GM18507 (cell line): ENCODE measurements at places on chromosomes 1 and 21.

DNA sequence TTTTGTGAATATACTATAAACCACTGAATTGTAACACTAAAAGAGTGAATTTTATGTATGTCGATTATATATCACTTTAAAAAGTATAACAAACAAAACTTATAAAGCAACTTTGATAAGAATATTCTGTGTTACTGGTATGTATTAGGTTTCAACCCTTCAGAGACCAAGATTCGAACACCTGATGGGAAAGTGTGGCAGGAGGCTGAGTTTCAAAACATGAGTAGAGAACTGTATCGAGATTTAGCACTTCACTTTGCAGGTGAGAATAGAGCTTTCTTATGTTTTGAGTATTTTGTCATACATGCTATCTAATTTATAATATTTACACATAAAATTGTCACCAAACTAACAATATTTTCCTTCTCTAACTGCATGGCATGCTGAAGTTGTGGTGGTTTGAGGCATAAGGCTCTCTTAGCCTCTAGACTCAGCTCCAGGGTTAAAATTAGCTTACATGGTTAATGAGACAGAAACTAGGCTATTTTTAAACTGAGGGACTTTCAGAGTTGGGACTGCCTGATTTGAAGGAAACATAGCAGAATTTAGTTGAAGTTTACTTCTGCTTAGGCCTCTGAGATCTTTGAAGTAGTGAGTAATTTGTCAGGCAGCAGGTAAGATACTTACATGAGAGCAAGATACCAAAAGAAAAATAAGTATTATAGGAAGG, 48.6 kb downstream of the CEP350 start:
- no peak for DNase-seq

GRCh38 chr1:106785176-106785575, 271.3 kb upstream of the PRMT6 start:
- DNase-seq = no peak

GRCh38 chr1:239353536-239353935, 32.8 kb upstream of the CHRM3 start:
- DNase-seq = no peak

DNA sequence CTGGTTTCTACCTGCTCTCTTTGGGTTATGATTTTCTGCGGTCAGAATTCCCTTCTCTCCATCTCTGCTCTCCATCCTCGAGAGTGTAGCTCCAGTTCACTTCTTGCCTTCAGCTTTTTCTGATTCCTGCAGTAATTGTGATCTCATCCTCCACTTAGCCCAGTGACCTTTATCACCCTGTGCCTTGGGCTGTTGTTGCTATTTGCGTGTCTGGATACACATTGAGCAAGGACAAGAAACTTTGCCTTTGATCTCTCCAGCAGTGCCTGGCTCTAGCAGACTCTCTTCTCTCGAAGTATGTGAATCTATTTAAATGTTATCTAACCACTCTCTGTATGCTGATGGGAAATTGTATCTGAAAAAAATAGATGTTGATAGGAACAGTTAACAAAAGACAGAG, 76.4 kb upstream of the MARK1 start:
- no peak for DNase-seq

DNA sequence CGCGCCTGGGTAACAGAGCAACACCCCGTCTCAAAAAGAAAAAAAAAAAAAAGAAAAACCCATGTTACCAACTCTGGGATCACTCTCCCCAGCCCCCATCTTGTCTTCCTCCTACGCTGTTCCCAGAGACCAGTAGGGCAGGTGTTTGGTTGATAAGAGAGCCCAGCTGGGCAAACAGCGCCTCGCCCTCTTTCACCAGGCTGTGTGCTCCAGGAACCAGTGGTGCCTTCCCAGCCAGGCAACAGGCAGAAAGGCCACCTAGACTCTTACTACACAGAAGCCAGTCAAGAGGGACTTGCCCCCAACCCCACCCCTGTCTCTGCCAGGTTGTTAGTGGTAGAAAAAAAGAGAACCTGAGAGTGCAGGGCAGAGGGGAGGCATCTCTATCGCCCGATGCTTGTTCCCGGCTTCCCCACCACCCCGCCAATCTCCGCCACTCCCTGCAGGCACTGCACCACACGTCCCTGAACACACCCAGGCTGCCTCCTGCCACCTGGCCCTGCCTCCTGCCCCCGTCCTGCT, 14.0 kb upstream of the CTRC start:
- DNase-seq = no peak

DNA sequence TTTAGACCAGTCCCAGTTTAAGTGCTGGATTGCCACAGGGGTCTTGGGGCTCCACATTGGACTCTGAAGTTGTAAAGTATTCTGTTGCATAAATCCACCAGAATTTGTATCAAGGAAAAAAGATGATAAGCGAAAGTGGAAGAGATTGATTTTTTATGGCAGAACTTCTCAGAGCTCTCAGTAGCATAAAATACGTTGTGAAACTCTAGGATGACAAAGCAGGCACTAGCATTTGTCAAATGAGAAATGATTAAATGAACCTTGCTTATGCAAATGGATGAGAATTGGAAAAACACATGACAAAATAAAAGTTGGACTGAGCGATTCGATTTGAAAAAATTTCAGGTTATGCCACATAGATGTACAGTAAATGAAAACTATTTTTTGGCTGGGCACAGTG, 253.8 kb upstream of the RAB4A start:
- no peak for DNase-seq

GRCh38 chr1:11857164-11857851, 1.4 kb downstream of the NPPB start:
- no peak for DNase-seq

DNA sequence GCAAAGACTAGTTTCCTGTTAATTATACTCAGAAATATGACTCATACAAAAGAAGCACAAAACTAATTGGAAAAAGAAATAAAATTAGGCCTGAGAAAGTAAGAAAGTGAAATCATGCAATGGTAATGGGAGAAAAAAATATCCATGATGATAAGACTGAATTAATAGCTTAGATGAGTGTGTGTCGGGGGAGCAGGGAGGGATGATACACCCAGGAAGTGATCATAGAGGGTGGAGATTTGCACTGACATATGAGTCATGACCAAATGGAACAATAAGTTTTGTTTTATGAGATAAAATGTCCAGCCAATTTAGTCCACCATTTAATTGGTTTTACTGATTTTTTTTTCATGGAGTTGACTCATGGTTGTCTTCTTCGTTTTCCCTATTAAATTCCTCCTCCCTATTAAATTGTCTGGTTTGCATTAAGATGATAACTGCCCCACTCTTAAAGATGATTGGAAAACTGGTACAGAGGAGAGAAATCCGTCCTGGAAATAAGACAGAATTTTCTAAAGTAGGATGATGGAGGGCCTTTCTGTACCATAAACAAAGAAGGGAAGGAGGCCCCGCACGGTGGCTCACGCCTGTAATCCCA, 111.7 kb upstream of the KCNJ6 start:
- DNase-seq = no peak

DNA sequence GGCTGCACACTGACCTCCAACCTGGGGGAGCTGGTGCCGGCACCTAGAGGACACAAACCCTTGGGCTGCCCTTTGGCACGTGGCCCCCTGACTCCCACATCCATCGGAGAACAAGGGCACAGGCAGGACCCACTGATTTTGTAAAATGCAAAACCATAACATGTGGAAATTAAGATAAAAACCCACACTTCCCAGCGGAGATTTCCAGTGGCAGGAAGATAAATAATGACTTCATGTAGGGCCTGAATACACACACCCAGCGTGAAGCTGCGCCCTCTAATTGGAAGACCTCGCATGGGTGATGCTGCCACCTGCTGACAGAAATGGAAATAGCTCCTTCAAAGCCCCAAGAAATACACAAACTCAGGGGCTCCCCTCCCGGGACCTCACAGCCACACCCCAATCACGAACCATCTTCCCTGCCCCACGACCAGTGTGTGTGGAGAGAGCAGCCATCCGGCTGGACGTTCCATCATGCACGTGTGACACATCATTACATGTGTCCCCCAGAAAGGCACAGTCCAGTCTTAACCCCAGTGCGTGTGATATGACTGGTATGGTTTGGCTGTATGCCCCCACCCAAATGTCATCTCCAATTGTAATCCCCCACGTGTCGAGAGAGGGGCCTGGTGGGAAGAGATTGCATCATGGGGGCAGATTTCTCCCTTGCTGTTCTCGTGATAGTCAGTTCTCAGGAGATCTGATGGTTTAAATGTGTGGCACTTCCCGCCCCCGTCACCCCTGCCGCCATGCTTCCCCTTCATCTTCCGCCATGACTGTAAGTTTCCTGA, 5.7 kb upstream of the TPRG1L start:
- DNase-seq = peak; percentile 62

GRCh38 chr21:16193496-16194094, 463.8 kb downstream of the USP25 start:
- no peak for DNase-seq

DNA sequence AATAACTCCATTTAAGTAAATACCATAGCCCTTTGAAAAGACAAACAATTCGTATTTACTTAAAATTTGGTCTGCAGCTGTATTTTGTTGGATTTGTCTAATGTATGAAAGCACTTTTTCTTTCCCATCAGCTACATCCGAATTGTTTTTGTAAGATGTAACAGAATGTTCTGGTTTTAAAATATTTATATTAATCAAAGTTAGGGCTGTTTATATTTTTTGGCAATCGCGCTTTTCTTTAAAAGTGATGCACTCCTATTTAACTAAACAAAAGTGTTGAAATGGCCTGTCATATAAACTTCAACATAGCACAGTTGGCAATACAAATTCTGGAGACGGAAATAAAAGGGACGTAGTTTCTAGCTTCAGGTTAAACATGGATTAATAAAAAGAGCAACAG, 216.3 kb upstream of the ADGRL2 start:
- no peak for DNase-seq

GRCh38 chr1:56481140-56481694, 98.1 kb downstream of the PLPP3 start:
- no peak for DNase-seq

DNA sequence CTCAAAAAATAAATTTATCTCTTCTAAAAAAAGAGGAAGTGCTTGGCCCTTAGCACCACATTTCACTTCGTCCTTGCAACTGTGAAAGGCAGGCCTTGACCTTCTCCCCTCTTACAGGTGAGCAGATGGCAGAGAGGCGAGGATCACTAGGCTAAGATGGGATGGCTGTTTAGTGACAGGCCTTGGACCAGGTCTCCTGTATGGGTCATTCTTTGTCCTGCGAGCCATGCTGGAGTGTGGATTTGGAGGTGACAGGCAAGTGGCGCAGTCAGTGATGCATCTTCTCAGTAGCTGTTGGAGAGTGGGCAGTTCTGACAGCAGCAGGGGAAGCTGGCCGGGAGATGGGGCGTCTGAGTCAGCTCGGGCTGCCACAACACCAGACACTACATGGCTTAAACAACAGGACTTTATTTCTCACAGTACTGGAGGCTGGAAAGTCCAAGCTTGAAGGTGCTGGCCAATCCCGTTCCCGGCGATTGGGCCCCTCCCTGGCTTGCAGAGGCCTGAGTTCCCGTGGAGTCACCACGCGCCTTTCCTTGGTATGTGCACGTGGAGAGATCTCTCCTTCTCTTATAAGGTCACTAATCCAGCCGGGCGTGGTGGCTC, 16.5 kb downstream of the SLC27A3 start:
- DNase-seq = no peak

- DNase-seq = no peak
Measured at GRCh38 chr1:67429011-67429527, 1.1 kb downstream of the SERBP1 start.

DNA sequence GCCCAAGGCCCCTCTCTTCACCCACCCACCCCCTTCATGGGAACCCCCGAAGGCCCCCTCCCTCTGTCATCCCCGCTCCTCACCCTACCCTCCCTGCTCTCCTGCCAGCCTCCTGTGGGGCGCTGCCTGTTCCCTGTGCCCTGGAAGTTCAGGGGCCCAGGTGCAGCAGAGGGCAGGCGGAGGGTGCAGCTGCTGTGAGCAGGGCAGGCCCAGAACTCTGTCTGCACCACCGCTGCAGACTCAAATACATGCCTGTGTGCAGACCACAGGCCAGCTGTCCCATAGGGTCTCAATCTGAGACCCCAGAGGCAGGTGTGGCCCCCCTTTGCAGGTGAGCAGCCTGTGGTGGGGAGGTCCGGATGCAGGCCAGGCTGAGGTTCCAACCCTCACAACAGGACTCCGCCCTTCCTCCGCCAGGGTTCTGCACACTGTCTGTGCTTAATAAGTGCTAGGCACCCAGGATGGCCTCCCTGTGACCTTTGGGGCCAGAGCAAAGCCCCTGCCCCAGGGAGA, 62.5 kb downstream of the WNT9A start:
- DNase-seq = no peak

GRCh38 chr21:36117286-36117741, 17.6 kb upstream of the CBR3 start:
- no peak for DNase-seq
